Posterior vena cava (tissue), 2 donors: ENCODE measurements at places on chromosomes 5 and 9. TPM values are rescaled to one million over a fixed set of nuclear protein-coding genes. Genes with fewer than 3 reads are reported as not detected.

C5orf52 gene
- total RNA-seq = not detected

PLPP6 gene
- total RNA-seq = 4.3 TPM

PCDHGB3 gene
- total RNA-seq = 4.9 TPM

TICAM2 gene
- 7.9 TPM for total RNA-seq

PCDHGB1 gene
- 2.6 TPM for total RNA-seq

TNC gene
- 1,005 TPM for total RNA-seq

EIF4EBP3 gene
- total RNA-seq = 11.0 TPM

MLANA gene
- total RNA-seq = not detected

ENHO gene
- 0.24 TPM for total RNA-seq

PCDHAC2 gene
- 0.33 TPM for total RNA-seq

GRCh38 chr5:73393611-73394489, 54.7 kb downstream of the FOXD1 start:
- DNase-seq = no peak

DNA sequence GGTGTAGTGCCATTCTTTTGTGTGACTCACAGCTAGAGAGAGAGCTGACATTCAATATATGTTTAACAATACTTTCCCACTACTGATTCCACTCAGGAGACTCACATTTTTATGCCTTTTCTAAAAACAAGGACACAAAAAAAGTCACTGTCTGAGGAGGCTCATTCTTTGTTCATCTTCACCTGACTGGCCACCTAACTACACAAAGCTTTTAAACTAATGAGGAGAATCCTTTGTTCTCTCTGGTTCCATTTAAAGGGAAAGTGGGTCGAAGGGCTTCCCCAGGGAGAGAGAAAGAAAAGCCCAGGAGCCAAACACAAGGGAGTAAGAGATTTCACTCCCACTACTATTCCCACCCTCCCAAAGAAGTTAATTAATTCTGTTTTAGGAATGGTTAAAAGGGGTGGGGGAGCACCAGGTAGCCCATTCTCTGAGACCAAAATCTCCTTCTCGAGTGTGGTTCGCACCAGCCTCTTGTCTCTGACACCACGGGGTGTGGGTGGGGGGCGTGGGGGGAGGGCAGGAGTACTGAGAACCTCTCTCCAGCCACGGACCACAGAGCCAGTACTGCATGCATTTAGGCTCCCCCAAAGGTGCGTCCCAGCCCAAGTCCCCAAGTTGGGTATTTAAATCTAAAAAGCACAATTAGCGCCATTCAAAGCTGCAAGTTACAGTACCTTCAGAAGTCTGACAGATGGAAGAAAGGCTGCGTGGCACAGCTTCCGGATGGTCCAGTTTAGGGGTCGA, 747 bp downstream of the TRPM3 start:
- DNase-seq = peak; percentile 68

- DNase-seq = no peak
Observed at GRCh38 chr9:76902395-76902794, 3.5 kb downstream of the PRUNE2 start.

DNA sequence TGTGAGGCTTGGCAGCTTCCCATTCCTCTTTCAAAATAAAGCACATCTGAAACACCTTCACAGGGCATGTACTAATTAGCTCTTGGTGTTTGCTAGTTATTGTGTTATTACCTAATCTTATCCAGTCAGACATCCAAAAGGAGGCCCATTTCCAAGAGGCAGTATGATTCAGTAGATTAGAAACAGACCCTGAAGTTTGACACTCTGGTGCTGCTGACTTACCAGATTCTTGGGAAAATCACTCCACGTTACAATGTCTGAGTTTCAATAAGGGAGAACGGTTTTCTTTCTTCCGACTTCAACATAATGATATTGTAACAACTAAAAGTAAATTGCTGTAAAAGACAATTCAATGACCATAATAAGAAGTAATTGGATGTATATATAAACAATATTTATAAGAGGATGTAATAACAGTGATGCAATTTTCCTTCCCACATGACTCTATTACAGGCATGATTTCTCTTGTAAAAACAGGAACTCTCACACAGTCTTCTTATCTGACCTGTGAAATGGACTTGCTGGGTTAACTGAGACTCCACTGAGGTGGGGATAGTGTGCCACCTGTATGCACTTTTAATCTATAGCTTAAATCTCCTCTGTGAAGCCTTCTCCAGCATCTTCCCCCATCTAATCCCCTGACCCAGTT, 181.3 kb upstream of the ELL2 start:
- no peak for DNase-seq

- no peak for DNase-seq
Observed at GRCh38 chr5:30502277-30502676, 691.2 kb upstream of the CDH6 start.

GRCh38 chr9:136304456-136304855, 562 bp upstream of the CCDC187 start:
- DNase-seq = no peak

- no peak for DNase-seq
Observed at GRCh38 chr5:169576181-169576598, 7.4 kb upstream of the SPDL1 start.

DNA sequence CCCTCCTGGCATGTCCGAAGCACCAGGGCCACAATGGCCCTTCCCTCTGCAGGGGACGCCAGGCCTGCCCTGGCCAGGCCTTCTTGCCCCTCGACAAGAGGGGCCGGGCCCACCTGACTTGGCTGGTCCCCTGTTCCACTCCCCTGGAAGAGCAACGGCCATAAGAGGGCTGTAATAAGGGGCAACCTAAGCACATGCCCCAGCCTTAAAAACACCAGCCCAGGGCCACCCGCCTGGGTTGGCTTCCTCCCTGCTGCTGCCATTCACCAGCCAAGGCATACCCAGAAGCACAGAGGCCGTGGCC, 8.5 kb downstream of the GFPT2 start:
- no peak for DNase-seq

GRCh38 chr5:777756-778161, 6.8 kb downstream of the ZDHHC11B start:
- DNase-seq = peak; percentile 87

DNA sequence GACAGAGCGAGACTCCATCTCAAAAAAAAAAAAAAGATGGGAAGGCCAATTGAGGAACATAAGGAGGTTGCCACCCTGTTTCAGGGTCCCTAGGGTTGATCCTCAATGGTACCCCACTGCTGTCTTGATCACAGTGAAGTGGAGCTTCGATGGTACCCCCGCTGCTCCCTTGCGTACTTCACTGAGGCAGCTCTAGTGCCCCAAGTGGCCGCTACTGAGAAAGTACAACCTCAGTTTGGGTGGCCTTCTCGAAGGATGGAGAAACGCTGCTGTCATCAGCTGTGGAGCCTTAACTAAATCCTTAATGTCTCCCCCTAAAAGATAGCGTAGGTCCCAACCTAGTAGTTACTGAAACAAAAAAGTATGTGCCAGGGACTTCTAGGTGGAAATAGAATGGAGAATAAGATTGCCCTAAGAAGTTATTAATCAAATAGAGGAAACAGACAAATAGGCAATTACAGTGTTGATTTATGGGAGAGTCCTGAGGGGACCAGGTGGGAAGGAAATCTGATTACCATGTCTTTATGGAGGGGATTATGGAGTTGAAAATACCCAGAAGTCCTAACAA, 6.3 kb downstream of the TESK1 start:
- no peak for DNase-seq

GRCh38 chr9:128333451-128333869, 6.9 kb upstream of the SLC27A4 start:
- no peak for DNase-seq

DNA sequence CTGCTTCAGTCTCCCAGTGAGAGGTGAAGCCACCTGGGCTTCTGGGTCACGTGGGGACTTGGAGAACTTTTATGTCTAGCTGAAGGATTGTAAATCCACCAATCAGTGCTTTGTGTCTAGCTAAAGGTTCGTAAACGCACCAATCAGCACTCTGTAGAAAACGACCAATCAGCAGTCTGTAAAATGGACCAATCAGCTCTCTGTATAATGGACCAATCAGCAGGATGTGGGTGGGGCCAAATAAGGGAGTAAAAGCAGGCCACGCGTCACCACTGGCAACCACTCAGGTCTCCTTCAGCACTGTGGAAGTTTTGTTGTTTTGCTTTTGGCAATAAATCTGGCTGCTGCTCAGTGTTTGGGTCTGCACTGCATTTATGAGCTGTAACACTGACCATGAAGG, 69.1 kb upstream of the NREP start:
- no peak for DNase-seq

DNA sequence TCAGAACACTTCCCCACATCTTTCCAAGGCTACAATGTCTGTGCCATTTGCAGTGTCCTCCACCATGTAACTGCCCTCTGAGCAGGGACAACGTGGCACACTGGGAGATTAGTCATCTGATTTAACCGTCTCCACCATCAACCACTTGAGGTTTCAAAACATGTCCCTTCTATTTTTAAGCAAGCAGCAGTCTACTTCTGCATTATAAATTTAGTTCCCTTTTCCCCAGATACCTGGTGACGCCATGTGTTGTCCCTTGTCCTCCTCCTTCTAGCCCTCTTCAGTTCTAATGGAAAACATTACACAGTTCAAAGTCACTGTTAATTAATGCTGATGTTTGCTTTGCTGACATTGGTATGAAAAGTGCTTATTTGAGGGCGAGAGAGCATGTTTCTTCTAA, 52.8 kb downstream of the ATP10B start:
- DNase-seq = no peak

DNA sequence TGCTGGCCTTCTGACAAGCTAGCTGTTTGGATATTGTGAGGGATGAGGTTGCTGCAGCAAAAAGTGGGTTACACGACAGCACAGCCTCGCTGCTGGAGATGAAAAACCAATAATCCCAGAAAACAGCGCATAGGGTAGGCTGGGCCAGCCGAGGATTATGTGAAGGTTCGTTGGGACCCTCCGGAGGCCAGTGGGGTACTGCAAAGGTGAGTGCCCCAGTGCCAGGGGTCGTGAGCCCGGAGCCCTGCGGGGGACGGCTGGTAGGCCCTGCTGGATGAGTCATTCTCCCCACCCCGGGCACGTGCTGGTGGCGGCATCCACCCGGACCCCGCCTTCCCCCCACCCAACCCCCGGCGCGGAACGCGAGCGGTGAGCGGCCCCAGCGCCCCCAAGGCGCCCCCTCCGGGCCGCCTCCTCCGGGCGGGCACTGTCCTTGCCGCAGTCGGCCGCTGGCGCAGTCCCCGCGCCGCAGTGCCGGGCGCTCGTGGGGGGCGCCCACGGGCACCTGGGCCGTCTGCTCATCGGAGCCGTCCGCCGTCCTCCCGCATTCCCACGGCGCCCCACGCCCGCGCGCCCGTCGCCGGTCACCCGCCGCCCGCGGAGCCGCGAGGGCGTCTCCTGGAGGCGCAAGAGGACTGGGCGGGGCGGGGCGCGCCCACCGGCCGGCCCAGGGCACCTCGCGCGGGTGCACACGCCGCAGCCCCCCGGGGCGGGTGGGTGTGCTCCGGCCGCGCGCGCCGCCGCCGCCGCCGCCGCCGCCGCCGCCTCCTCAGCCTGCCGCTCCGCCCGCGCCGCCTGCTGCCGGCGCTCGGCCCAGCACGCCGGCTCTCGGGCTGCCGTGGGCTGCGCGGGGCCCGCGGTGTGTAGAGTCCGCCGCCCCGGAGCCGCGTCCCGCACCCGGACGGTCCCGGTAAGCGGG, at the start of gene PHF24:
TSS of gene PHF24 (plus strand) at position 794 of the 919 bp plus-strand sequence. CDS start 13,014 bp downstream, outside the sequence.
- DNase-seq = peak; percentile 73

GRCh38 chr9:112869041-112869529, 21.6 kb downstream of the SLC46A2 start:
- peak; percentile 57 for DNase-seq

GRCh38 chr5:129857116-129857515, 47.1 kb upstream of the CHSY3 start:
- no peak for DNase-seq

GRCh38 chr9:109411069-109411761, 86.9 kb downstream of the PTPN3 start:
- DNase-seq = no peak

GRCh38 chr5:169548315-169548714, 35.3 kb upstream of the SPDL1 start:
- DNase-seq = no peak

- DNase-seq = no peak
Observed at GRCh38 chr5:84805473-84805872, 420.8 kb upstream of the EDIL3 start.

DNA sequence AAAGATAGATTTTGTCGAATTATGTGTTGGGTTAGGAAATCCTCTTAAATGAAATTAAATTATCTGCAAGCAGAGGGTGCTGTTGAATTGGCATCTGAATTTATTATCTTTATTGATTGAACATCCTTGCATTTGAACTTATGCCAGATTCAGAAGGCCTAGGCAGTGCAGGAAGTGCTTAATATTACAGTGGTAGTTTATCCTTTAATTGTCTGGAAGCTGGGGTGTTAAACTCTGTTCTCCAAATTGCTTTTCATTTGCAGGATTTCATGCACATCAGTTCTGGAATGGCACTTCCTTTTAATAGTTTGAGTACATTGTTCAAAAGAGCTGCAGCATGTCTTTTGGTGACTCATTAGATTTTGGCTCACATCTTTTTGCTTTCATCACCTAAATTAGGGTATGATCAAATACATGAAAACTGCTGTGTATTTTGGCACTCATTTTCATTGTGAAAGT, 186.3 kb downstream of the KDM4C start:
- no peak for DNase-seq

DNA sequence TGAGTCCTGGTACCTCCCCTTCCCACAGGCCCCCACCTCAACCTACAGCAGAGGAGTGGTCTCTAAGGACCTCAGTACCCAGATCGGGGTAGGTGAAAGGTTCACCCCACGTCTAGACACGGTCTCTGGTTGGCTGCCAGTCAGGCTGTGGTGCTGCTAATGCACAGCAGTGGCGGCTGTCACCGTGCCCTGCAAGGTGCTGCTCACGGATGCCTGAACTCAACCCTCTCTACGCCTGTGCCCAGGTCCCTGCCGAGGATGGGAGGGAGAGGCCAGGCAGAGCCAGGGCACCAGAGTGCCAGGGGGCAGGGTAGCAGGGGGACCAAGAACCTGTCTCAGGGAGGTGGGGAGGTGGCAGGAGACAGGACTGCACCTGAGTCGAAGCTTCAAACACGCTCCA, 14.3 kb downstream of the IER5L start:
- no peak for DNase-seq

GRCh38 chr5:9876451-9876850, 246.3 kb upstream of the TAS2R1 start:
- DNase-seq = no peak

GRCh38 chr5:156411185-156411613, 84.2 kb downstream of the SGCD start:
- DNase-seq = no peak

- no peak for DNase-seq
Observed at GRCh38 chr9:128393145-128393775, 22.1 kb downstream of the URM1 start.

DNA sequence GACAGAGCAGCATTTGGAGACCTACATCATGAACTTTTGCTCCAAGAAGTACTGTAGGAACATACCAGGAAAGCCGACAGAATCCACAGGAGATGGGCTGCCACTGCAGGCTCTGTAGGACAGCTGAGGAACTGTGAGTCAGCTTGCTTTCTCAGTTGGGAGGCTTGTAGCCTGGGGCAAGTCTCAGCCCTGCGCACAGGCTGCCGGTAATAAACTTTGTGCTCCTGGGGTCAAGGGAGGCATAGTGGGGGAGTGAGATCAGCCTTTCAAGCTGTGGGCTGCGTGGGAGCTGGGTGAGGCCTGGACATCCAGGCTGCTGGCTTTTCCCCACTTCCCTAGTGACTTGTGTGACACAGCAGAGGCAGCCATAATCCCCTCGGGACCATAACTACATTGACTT, 718.0 kb upstream of the CDH10 start:
- peak; percentile 40 for DNase-seq
